ENCODE measurements at places on chromosomes 1 and 21.

- DNase-seq = no peak
Measured at GRCh38 chr1:232382671-232383070, 247.3 kb downstream of the SIPA1L2 start.

- no peak for DNase-seq
Measured at GRCh38 chr1:84698151-84699110, 8.2 kb upstream of the SSX2IP start.

DNA sequence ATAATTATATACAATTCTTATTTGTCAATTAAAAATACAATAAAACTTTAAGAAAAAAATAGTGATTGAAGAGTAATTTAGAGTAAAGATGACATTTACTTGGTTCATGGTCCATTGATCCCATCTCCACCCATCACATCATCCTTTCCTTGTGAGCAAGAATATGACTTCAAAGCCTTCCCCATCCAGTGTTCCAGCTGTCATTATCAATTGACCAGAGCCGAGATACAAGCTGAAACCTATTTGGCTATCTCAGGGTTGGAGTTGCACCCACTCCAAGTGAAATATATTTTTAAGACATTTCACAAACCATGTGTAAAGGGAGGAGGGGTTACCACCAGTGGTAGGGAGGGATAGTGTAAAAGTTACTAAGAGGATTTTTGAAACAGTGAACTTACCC, 428.9 kb upstream of the C1orf87 start:
- DNase-seq = no peak

GRCh38 chr1:1123581-1124507, 8.0 kb upstream of the C1orf159 start:
- no peak for DNase-seq

DNA sequence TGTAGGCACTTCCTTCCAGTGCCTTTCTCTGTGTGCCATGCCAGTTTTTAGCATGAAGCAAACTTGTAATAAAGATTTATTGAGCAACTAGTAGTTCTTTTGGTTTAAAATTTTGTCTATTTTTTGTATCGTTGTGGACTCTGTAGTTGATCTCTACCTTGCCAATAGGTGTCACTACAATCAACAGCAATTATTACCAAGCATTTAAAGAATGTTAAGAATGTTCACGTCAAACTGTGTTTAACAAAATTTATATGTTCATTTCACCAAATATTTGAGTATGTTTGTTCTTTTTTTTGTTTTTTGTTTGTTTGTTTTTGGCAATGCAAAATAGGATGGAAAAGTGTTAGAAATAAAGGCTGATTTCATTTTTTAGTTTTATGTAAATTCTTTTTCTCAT, 208.1 kb downstream of the PATJ start:
- no peak for DNase-seq

DNA sequence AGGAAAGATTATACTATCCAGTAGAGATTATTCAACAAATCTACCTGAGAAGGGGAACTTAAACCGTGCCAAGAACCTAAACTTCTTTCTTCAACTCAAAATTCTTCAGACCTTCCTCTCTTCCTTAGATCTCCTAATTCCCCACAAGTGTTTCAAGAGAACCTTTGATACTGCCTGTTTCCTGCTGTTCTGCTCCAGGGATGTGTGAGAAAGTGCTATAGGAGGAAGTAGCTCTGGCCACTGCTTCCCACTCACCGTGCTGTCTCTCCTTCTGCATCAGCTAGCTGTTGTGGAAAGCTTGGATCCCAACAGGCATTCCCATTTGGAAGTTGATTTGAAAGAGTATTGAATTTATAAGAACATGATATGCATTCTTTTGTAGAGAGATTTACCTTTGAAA, 4.5 kb upstream of the NOS1AP start:
- no peak for DNase-seq

Measured in stimulated activated CD8-positive, alpha-beta memory T cell treated with anti-CD3 and anti-CD28 coated beads, Interleukin-15, amount 100 ng/mL, for 48 hours (primary cell).